ENCODE measurements at places on chromosomes 2 and 18.

DNA sequence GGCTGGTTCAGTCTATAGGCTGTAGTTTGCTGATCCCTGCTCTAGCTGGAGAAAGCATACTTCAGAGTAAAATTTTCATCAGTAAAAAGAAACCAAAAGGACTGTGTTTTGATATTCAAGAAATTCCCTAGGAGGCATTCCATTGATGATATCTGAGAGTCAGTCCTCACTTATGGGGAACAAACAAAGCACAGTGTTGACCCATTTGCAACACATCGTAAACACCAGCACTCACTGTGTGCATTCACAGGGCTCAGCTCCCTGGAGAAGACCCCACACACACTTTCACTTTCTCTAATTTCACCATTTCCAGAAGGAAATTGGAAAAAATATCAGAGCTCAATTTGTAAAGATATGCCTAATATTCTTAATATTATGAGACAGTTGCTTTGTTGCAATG lies 147.1 kb downstream of the PIEZO2 start:
- no peak for DNase-seq

DNA sequence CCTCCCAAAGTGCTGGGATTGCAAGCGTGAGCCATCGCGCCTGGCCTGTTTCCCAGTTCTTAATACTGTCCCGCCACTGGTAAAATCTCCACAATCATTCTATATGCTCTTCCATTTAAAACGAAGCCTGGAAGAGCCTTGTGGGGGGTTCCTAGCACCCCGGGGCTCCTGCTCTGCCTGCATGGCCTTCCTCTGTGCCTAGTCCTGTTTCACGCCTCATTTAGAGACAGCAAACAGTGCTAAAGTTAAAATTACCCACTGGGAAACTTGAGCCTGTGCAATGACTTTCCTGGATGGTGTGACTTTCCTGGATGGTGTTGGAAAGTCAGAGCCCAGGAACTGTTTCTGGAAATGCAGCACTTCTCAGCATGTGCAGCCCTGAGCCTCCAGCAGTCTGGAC lies 55.0 kb downstream of the INPP5D start:
- no peak for DNase-seq

- DNase-seq: peak; percentile 30
Measured at GRCh38 chr2:20447437-20448245, 767 bp downstream of the RHOB start.

DNA sequence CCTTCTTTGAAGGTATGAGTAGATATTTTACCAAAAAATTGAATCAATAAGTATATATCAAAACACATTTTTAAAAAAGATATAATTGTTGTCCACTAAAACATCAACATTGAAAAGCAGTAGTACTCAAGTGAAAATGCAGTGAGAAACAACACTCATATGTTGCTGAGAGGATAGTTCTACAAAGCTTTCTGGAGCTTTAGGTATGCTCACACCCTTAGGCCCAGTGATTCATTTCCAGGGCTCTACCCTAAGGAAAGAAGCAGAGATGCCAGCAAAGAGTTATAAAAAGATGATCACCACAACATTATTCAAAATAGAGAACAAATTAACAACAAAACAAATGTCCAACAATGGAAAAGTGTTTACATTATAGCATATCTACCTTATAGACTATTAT lies 197.3 kb upstream of the CCDC150 start:
- DNase-seq: no peak

- no peak for DNase-seq
Measured at GRCh38 chr2:152089238-152089637, 9.6 kb downstream of the CACNB4 start.

DNA sequence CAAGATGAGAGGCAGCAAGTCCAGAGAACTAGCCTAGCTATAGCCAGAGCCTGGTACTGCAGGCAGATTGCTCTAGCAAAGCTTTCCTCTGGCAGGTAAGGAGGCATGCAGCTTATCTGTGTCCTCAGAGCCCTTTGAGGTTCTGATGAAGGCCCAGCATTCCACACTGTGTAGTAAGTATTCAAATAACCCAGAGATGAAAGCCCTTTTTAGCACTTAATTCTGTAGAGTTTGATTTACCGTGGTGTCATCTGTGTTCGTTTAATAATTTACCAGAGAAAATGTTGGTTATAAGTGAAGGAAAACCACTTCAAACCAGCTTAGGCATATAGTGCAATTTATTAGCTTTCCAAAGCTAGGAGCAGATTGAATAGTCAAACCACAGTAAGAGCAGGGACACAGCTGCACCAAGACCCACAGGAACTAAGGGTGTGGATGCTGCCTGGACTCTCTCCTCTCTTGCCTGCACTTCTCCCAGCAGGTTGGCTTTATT lies 226.6 kb downstream of the BABAM2 start:
- no peak for DNase-seq

- DNase-seq: no peak
Measured at GRCh38 chr2:29697181-29697580, 224.2 kb downstream of the ALK start.

- no peak for DNase-seq
Measured at GRCh38 chr2:53484531-53484930, 283.1 kb upstream of the CHAC2 start.

DNA sequence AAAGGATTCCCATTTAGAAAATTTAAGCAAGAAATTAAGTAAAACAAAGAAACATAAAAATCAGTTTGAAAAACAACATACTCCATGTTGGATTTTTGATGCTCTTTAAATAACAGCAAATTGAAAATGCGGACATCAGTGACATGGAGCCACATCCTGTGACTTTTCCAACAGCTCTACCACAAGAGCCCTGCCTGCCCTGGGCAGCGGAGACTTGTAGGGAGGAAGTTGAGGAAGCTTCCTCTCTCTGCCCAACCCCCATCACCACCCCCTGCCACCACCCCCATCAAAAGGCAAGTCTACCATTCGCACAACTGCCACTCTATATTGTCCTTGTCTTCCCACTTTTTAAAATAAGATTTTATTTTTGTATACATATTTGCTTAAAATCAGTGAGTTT lies 32.8 kb upstream of the DAPL1 start:
- DNase-seq: no peak

DNA sequence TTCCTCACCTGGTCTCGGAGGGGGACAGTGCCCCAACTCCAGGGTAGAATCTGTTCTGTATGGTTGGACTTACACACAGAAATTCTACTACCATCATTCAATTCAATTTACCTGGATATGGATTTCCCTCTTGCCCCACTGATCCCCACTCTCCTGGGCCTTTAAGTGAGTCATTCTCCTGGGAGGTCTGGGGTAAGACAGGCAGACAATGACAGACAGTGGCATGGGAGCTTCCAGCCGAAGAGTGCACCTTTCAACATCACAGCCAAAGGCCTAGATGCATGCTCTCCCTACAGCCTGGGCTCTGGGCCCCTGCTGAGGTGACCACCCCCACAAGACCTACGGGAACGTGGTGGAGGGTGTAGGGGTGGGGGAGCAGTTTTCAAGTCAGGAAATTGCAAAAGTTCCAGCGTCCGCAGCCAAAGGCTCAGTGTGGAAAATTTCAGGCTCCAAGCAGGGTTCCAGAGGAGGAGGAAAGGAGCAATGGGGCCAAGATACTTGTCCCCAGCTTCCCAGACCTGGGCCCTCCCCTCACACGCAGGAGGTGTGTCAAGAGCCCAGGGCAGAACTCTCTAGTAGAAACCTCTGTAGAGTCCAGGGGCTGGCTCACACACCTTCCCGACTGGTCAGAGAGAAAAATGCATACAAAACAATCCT lies 296.4 kb downstream of the CYP26B1 start:
- no peak for DNase-seq

- DNase-seq: no peak
Measured at GRCh38 chr2:105803337-105803736, 58.6 kb downstream of the NCK2 start.

DNA sequence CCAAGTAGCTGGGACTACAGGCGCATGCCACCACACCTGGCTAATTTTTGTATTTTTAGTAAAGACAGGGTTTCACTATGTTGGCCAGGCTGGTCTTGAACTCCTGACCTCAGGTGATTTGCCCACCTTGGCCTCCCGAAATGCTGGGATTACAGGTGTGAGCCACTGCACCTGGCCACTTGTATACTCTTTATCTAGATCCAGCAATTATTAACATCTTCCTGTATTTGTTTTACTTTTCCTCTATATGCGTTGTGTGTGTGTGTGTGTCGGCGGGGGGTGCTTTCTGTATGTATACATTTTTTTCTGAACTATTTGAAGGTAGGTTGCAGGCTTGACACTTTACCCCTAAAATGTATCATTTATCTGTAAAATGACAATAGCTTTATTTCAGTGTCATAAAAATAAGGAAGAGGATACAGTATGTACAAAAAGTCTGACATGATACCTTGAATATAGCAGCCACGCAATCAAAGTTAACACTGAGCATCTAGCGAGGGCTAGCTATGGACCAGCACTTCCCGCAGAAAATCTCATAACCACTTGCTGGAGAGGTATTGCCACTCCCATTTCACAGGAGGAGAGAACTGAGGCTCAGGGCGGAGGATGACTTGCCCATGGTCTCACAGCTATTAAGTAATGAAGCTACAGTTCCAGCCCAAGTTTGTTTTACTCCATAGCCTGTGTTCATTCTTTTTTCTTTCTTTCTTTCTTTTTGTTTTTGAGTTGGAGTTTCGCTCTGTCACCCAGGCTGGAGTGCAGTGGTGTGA lies 251.3 kb downstream of the MYCN start:
- DNase-seq: no peak

DNA sequence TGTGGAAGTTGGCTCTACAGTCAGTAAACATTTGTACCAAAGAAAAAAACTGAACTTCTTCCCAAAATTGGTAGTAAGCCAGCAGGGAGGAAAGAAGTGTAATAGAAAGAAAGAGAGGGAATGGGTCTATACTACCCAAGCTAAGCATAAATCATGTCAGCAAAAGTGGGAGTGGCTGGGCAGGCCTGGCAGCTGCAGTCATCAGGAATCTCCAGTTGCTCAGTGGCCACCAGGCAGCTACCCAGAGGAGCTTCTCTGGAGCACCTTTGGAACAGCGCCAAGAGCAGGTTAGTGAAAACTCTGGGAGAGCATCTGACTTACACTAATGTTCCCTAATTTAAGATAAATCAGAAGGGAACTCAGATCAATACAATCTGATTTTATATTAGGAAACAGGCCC lies 14.3 kb downstream of the FRZB start:
- peak; percentile 54 for DNase-seq

- DNase-seq: no peak
Measured at GRCh38 chr18:41887100-41887499, 67.9 kb upstream of the PIK3C3 start.

DNA sequence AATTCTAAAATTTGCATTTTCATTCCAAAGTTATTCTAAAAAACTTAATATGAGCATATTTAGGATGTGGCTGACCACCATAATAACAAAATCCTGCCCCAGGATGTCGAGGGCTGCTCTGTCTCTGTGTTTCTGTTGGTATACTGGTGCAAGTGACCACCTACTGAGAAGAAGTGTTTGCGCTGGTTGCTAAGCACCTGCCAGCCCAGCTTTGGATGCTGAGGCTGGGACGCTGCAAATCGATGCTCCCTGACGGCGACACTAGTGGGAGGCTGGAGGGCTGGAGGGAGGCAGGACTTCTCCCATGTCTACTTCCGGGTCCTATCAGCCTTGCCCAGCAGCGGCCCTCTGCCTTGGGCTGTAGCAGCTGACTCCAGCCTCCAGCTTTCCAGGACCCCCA lies 45.0 kb downstream of the LAMA1 start:
- no peak for DNase-seq

DNA sequence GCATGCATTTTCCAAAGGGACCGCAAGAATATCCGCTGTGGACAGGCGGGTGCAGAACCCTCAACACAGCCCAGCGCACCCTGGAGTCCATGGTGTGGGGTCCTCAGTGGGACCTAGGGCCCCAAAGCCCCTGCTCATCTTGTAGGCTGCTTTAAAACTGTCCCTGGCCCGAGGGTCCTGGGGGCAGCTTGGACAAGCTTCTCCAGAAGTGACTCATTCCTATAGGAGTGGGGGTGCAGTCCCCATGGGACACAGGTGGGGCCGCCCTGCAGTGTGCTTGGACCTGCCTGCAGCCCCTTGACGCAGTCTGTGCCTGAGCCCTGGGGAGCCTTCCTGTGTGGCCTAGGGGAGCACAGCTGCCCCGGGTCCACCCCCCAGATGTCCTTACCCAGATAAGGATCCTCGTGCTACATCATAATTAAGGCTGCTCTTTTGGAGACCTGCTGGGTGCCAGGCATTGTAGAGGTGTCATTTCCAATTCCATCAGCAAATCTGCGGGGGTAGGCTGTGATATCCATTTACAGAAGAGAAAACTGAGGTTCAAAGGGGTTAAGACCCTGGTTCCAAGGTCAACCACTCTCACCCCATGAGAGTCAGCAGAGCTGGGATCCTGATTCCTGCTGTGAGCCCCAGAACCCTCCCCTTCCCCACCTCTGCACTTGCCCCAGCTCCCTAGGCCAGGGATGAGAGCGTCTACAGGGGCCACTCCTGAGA lies 1.7 kb upstream of the HS6ST1 start:
- no peak for DNase-seq

DNA sequence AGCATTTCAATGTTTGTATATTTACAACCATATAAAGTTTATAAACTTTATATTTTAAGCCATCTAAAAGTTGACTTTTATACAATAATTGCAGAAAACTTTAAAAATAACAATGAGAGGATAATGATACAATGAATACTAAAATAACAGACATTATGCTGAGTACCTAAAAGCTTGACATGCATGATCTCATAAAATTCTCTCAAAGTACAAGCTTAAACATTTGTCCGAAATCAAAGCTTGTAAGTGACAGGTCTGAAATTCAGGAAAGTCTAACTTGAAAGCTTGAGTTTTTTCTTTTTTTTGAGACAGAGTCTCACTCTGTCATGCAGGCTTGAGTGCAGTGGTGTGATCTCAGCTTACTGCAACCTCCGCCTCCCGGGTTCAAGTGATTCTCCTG lies 84.1 kb upstream of the FRZB start:
- no peak for DNase-seq

GRCh38 chr2:209463226-209463625 lies 39.4 kb downstream of the MAP2 start:
- peak; percentile 31 for DNase-seq

- DNase-seq: no peak
Measured at GRCh38 chr2:229141424-229142025, 129.6 kb downstream of the PID1 start.

DNA sequence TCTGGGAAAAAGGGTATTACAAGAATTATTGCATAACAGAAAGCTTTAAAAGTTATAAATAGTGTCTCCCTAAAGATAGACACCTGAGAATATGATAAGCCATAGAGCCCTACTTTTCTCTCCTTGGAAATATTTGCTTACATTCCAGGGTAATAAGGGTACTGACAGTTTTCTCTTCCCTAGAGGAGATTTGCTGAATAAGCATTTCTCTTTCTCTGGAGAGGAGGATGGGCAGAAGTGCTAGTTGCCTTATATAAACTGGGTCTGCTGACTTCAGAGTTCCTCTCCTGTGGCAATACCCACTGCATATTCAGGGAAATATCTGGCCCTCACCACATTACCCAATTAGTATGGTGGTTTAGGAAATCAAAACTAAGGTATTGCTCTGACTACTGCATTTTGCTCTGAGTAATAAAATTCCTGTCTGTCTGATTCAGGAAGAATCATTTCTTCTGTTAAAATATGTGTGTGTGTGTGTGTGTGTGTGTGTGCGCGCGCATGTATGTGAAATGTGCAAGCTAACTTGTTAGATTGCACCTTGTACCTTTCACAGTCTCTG lies 1391.3 kb downstream of the DSC3 start:
- DNase-seq: no peak

- DNase-seq: no peak
Measured at GRCh38 chr2:8281950-8282857, 399.7 kb upstream of the ID2 start.

- DNase-seq: no peak
Measured at GRCh38 chr2:1363367-1363766, 49.9 kb upstream of the TPO start.

GRCh38 chr2:120174963-120175581 lies 48.1 kb downstream of the TMEM185B start:
- DNase-seq: peak; percentile 61

Measured in HEK293T (cell line).